Placental pericyte (primary cell): ENCODE measurements at places on chromosomes 13 and 19. TPM values are rescaled to one million over a fixed set of nuclear protein-coding genes. Genes with fewer than 3 reads are reported as not detected.

CRX gene
- not detected in 2 replicates for total RNA-seq

TEX29 gene
- total RNA-seq, result not detected in 2 replicates

PTGER1 gene
- 4.8 and 5.2 TPM in 2 replicates for total RNA-seq

TNFSF9 gene
- total RNA-seq, result 0.29 TPM in 1 of 2 replicates, not detected in the other

PSG1 gene
- total RNA-seq, result 0.43 and 0.44 TPM in 2 replicates

CEACAM4 gene
- not detected in 2 replicates for total RNA-seq

RAB8A gene
- 54.7 and 102 TPM in 2 replicates for total RNA-seq
